ENCODE measurements at places on chromosomes 7 and 10. TPM values are rescaled to one million over a fixed set of nuclear protein-coding genes. Genes with fewer than 3 reads are reported as not detected.

MEOX2 gene
- 7.7 TPM for total RNA-seq

AKR1D1 gene
- not detected for total RNA-seq

BHLHA15 gene
- total RNA-seq: not detected

LRRC17 gene
- total RNA-seq: 2.3 TPM

GOLGA7B gene
- 0.60 TPM for total RNA-seq

SLC18A3 gene
- total RNA-seq: not detected

EFCAB10 gene
- not detected for total RNA-seq

CTTNBP2 gene
- total RNA-seq: 1.2 TPM

BTBD16 gene
- not detected for total RNA-seq

Measured in left ventricle myocardium inferior (tissue), 1 donor.